ENCODE measurements at places on chromosomes 4 and X. TPM values are rescaled to one million over a fixed set of nuclear protein-coding genes. Genes with fewer than 3 reads are reported as not detected.

Gene RBPJ
- total RNA-seq, result 80.0 TPM

Gene EMCN
- 36.1 TPM for total RNA-seq

Gene CFI
- 7.8 TPM for total RNA-seq

Gene RFC1
- 45.1 TPM for total RNA-seq

Gene FAM184B
- 5.1 TPM for total RNA-seq

Gene DACH2
- 0.49 TPM for total RNA-seq
